Psoas muscle (tissue), 8 donors: ENCODE measurements at places on chromosomes 6 and 20. TPM values are rescaled to one million over a fixed set of nuclear protein-coding genes. Genes with fewer than 3 reads are reported as not detected.

The HMGCLL1 gene
- total RNA-seq: 1.3 TPM

The PGM3 gene
- total RNA-seq: 12.5 TPM

The IRAK1BP1 gene
- total RNA-seq: 0.61 TPM

The EDN3 gene
- 1.7 TPM for total RNA-seq

The DNMT3B gene
- 0.64 TPM for total RNA-seq

The HSPA1L gene
- total RNA-seq: 2.6 TPM

The PARD6B gene
- total RNA-seq: 5.0 TPM

The DNAAF9 gene
- 27.0 TPM for total RNA-seq

The NPBWR2 gene
- not detected for total RNA-seq

The RAET1L gene
- not detected for total RNA-seq

The C20orf204 gene
- 0.71 TPM for total RNA-seq

The SALL4 gene
- total RNA-seq: not detected

The BTN2A1 gene
- total RNA-seq: 7.2 TPM

The FERMT1 gene
- total RNA-seq: 0.13 TPM
